Vagina (tissue), 2 donors: ENCODE measurements at places on chromosomes 4 and X. TPM values are rescaled to one million over a fixed set of nuclear protein-coding genes. Genes with fewer than 3 reads are reported as not detected.

CXCL6 gene
- total RNA-seq, result 13.8 TPM

PNCK gene
- 9.3 TPM for total RNA-seq

VEGFD gene
- total RNA-seq, result 5.4 TPM

MAGEA8 gene
- total RNA-seq, result not detected

FANCB gene
- 0.74 TPM for total RNA-seq

FGF16 gene
- total RNA-seq, result not detected

ARHGEF6 gene
- 16.2 TPM for total RNA-seq

WDFY3 gene
- 67.8 TPM for total RNA-seq

SMIM43 gene
- not detected for total RNA-seq

EFHC2 gene
- 3.2 TPM for total RNA-seq

TMEM156 gene
- not detected for total RNA-seq

TRIML2 gene
- total RNA-seq, result not detected

EGF gene
- total RNA-seq, result 0.74 TPM

MAGEC1 gene
- not detected for total RNA-seq

PDE6B gene
- total RNA-seq, result 4.2 TPM

SGCB gene
- 26.5 TPM for total RNA-seq

BEX1 gene
- total RNA-seq, result 3.7 TPM

LRAT gene
- total RNA-seq, result not detected
